ENCODE measurements at places on chromosomes 11 and 22. TPM values are rescaled to one million over a fixed set of nuclear protein-coding genes. Genes with fewer than 3 reads are reported as not detected.

The UPK3A gene
- total RNA-seq = not detected

The OR51E1 gene
- not detected for total RNA-seq

The OR8I2 gene
- total RNA-seq = not detected

The TIMP3 gene
- total RNA-seq = 45.6 TPM

The KIF18A gene
- total RNA-seq = 1.9 TPM

The MPPED1 gene
- total RNA-seq = not detected

The OR51M1 gene
- not detected for total RNA-seq

The MS4A4E gene
- total RNA-seq = not detected

The MMP27 gene
- total RNA-seq = not detected

The MICAL2 gene
- 361 TPM for total RNA-seq

- no peak for DNase-seq
Measured at GRCh38 chr11:3914805-3915204, 59.3 kb downstream of the STIM1 start.

- DNase-seq = no peak
Measured at GRCh38 chr11:124746621-124747243, 5.3 kb downstream of the VSIG2 start.

DNA sequence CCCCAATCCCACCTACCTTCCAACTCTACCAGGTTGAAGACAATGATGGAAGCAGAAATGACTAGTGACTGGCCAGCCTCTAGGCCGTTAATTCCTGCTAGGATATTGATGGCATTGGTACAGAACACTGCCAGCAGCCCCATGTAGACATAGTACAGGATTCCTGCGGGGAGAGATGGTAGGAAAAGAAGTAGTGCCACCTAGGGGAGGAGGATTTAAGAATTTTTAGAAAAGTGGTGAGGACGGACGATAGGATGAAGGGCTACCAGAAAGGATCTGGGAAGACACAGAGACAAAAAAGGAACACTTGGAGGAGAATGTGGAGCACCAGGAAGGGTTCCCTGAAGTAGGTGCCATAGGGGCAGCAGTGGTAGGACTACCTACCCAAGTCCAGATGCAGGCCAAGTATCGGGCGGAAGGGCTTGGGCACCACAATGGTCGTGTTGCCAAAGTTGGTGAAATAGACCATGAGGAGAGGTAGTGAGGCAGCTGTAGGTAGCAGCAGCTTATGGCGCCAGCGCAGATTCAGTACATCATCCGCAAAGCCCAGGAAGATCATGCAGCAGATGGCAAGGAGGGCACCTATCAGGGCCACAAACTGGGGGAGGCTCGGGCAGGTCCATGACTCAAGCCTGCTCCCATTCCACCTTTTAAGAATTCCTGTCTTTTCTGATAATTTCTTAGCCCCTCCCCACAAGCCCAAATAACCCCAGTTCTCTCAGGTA lies 1.2 kb downstream of the DPAGT1 start:
- no peak for DNase-seq

DNA sequence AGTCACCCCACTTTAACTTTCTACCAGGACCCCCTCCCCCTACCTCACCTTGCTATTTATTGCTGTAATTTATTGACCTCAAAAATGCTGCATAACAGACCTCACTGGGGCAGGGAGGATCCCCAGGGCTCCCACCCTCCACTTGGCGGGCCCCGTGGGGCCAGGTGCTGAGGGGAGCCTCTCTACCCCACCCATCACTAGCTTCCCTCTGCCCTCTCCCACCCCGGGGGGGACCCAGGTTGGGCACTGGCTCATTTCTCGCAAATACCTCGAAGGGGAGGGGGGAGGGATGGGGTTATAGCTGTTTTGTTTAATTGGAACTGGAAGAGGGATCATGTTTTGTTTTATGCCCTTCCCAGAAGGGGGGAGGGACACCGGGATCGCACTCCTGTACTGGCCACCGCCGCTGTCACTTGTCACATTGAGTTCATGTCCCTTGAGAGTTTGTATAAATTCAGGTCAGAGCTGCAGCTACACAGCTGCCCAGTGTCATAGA lies 16.3 kb upstream of the TMEM191C start:
- DNase-seq = no peak

GRCh38 chr11:33651555-33651954 lies 49.1 kb downstream of the C11orf91 start:
- no peak for DNase-seq

DNA sequence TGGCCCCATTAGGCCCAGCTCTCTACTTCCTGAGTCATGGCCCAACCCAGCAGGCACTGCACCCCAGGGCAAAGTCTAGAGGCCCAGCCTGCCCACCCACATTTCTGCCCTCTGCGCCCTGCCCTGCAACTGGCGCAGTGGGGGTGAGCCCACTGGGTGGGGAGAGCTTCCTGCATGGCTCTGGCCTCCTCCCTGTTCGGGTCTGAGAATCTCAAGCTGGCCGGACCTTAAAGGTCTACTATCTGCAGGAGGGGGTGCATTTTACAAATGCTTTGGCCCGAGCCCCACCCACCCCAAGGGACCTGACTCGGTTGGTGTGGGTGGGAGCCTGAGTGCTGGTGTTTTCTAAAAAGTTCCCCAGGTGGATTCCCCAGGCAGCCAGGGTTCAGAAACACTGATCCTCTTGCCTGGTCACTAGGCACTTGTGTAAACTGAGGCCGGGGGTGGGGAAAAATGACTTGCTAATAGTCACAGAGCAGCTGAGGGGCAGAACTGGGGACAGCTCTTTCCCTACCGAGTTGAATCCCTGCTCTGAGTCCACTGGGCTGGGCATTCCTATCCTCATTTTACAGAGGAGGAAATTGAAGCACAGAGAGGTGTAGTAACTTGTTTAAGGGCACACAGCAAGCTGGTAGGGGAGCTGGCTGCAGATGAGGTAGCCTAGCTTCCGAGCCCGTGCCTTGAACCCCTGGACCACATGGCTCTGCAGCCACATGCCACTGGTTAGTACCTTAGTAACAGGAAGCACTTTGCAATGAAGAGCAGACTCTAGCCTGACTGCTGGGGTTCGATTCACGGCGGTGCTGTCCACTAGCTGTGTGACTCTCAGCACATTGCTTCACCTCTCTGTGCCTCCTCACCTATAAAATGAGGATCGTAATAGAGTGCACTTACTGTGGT lies 36.3 kb downstream of the CD82 start:
- DNase-seq = no peak

DNA sequence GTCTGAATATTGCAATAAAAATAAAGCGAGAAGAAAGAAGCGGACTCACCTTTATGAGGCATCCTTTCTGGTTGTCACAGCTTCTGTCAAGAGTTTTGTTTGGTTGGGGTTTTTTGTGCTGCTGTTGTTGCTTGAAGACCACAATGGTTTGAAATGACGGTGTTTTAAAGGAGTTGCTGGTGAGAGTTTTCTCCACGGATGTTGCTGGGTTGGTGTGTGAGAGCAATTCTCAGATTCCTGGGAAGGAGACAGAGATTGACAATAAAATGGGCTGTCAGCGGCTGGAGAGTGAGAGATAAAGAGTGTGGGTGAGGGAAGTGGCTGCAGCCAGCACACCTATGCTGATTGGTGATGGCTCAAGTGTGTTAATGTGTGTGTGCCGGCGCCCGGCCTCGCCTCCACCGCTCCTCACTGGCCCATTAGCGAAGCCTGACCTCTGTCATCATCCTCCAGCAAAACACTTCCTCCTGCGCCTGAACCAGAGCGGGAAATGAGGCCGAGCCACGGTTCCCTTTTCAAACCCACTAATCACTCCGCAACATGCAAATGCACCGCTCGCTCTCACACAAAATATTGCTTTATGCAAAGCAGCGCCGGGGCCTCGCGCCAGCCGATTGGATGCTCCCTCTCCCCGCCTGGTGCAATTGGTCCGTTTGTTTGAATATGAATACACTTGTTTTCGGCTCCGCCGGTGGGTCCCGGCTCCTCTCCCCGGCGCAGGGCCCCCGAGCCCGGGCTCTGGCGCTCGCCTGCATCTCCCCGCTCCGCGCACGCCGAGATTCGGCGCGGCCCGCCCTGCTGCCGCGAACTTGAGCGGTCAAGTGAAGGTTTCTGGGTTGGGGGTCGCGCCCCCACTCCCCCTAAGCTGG lies at the start of gene PAX6:
Gene PAX6 (minus strand): TSS at position 544 of the 869 bp plus-strand sequence. CDS start 4,911 bp downstream, outside the sequence.
- DNase-seq = no peak

- DNase-seq = no peak
Measured at GRCh38 chr11:15161790-15162189, 47.1 kb downstream of the INSC start.

GRCh38 chr11:132549561-132549960 lies 982.7 kb downstream of the OPCML start:
- DNase-seq = no peak

- no peak for DNase-seq
Measured at GRCh38 chr11:2462986-2463765, 18.4 kb downstream of the KCNQ1 start.

GRCh38 chr22:41570221-41570620 lies 9.4 kb downstream of the CSDC2 start:
- DNase-seq = no peak

DNA sequence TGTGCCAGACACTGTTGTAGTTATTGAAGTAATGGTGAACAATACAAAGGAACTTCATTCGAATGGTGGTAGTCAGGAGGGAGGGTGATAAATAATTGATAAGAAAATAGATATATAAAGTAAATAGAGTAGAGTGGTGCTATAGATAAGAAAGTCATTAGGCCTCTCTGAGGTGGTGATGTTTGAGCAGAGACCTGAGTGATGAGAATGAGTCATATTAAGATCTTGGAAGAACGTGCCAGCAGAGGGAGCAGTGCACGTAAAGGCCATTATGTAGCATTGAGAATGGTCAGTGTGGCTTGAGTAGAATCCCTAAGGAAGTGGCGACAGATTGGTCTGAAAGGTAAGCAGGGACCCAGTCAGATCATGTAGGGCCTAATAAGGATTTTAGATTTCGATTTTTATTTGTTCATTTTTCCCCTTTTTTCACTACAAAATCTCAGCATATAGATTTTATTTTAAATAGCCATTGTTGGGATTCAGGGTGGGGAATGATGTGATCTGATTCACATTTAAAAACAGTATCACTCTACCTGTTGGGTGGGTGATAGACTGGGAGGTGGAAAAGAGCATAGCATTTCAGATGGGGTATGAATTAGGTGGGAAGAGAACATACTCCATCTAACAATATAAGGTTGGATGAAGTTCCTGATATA lies 44.7 kb downstream of the CCDC90B start:
- DNase-seq = peak; percentile 31

GRCh38 chr22:44761025-44761424 lies 8.7 kb downstream of the ARHGAP8 start:
- no peak for DNase-seq

- DNase-seq = no peak
Measured at GRCh38 chr11:87263979-87264378, 226.2 kb downstream of the TMEM135 start.

DNA sequence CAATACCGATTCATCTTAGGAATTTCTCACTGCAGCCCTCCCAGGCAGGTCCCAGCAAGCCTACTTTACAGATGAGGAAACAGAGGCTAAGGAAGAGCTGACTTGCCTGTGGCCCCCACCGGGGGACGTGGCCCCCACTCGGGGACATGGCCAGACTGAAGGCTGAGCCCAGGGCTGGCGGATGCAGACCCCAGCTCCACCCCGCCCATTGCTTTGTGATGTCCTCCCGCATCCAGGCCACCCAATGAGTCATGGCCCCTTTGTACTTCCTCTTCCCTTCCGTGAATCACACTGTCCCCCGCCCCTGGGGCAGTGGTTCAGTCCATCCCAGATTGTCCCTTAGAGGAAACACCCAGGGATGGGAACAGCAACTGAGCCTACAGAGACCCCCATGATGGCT lies 116.0 kb upstream of the ANO1 start:
- DNase-seq = no peak

GRCh38 chr22:46008836-46009596 lies 32.1 kb upstream of the WNT7B start:
- DNase-seq = no peak

- DNase-seq = no peak
Measured at GRCh38 chr11:94780432-94780831, 12.3 kb downstream of the AMOTL1 start.

GRCh38 chr11:86810288-86810687 lies 9.9 kb downstream of the PRSS23 start:
- no peak for DNase-seq

DNA sequence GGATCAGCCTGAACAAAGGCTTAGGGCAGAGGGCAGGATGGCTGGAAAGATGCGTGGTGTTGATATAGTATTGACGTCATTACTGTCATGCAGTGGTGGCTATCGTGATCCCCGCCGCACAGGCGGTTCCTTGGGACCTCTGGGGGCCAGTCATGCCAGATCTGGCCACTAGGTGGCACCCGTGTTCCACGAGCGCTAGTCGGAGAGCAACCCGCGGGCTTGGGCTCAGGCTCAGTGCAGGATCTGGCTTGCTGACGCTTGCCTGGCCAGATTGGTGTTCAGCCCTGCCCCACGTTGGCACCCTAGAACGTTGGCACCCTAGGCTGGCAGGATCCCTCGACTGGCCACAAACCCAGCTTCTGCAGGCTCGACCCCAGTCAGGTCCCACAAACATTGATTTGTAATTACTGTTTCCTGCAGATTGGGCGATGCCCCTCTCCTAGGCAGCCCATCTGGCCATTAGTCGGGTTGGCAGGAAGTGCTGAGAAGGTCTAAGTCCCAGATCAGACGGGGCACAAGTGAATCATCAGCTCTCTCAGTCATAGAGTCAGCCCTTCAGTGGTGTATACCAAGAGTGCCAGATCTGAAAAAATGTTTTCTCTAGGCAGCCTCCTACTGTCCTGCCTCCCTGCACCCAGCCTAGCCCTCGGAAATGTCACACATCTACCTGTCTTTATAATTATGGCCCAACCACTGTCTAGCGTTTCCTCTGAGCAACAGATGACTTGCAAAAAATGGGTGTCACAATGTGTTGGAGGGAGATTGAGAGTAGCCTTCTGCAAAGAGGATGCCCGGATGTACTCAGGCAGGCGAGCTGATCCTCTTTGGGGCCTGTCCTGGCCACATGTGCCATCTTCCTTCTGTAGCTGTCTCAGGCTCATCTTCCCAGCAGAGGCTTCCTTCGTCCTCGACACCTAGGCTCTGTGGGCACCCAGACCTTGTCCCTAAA lies 315.3 kb downstream of the TMEM135 start:
- DNase-seq = peak; percentile 12

DNA sequence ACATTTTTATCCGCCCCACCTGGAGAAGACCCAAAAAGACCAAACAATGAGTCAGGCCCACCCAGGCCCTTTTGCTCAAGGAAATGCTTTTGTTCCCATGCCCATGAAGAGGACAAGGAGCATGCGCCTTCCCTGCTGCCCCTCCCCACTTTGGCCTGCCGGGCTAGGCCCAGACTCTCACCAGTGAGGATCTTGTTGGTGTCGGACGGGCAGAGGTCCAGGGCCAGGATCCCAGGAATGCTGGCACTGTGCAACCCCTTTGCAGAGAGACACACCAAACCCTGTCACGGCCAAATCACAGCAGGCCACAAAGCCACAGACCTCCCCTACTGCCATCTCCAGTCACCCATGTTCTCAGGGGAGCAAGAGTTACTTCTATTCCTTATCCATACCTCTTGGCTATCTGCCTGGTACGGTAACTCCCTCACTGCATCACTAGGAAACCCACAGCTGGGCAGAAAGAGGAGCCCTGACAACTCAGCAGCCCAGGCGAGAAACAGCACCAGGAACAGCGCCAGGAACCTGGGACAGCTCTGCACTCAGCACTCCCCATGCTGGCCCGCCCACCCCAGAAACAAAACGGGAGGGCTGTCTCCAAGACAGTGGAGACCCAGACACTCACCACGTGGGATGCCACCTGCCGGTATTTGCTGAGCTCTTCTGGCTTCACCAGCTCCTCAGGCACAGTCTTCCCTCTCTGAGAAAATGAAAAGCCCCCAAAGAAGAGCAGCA lies 5.5 kb downstream of the PRPF19 start:
- no peak for DNase-seq

GRCh38 chr11:21912285-21912684 lies 280.6 kb upstream of the ANO5 start:
- DNase-seq = no peak

All from kidney epithelial cell (primary cell).